AML-193 (cell line): ENCODE measurements at places on chromosomes 2 and 18.

DNA sequence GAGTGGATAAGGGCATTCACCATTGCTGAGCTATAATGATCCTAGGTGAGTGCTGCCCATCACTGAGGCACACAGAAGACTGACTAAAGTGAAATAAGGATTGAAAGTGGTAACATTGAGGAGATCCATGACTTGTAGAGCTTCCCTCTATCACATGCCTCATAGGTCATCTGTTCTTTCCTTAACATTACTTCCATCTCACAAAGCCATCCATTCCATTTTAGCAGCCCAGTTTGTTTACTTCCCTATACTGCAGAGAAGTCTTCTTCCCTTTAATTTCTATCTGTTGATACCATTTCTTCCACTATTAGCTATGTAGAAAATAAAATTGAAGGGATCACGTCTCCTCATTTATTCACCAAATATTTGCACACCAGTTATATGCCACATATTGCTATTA lies 32.1 kb downstream of the ME2 start:
- no peak for DNase-seq

GRCh38 chr2:10169053-10169578 lies 46.6 kb downstream of the RRM2 start:
- DNase-seq, result no peak

DNA sequence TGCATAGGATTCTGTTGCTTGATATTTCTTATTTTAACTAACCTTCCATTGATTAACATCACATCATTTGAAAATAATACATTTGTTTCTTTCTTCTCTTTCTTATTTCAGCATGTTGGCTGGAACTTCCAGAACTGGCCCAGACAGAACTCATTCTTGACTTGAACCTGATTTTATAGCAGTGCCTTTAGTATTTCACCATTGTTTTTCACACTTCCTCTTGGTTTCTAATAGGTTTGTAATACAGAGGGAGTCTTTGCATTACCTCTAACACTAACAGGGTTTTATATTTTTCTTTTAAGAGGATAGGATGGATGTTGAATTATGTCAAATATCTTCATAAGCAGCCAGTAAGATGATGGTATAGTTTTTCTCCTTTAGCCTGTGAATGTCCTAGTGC lies 39.2 kb downstream of the SEMA4F start:
- DNase-seq, result peak; percentile 22

DNA sequence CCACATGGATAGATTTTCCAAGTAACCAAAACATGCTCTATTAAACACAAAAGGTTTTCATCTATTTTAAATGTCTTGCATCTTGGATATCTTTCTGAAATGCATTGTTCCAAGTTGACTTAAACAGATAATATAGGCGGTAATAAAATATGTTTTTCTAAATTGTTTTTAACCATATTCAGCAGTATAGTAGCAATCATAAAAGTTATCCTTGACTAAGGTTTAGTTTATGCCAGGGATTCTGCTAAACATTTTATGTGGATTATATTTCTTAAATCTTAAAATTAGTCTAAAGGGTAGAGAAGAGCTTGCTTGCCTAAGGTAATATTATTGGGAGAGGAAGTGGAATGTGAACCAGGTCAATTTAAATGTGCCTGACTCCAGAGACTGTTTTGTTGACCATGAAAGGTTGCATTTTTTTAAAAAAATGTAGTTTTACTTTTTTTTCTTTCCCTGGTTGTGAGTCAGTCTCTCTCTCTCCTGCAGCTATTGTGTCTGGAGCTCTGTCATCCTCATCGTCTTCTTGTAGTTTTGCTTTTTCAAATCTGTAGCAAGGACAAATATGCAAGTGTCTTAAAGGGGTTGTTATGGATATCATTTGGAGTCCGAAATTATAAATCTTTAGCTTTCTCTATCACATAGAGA lies 309.1 kb upstream of the COL3A1 start:
- DNase-seq, result no peak

- DNase-seq, result no peak
These were observed 26.3 kb upstream of the EPG5 start for GRCh38 chr18:45993438-45993837.

DNA sequence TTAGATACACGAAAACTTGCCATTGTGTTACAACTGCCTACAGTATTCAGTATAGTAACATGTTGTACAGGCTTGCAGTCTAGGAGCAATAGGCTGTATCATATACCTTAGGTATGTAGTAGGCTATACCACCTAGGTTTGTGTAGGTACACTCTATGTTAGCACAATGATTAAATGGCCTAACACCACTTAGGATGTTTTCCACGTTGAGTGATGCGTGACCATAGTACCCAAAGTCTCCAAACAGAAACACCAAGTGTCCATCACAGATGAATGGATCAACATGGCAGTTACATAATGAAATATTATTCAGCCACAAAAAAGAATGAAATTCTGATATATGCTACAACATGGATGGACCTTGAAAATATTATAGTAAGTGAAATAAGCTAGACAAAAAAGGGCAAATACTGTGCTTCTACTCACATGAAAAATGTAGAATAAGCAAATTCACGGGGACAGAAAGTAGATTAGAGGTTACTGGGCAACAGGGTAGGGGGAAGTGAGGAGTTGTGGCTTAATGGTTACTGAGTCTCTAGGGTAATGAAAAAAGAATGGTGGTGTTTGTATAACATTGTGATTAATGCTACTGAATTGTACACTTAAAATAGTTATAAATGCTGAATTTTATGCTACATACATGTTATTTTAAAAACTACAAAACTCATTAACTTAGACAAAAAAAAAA lies 62.6 kb downstream of the TMEM131 start:
- no peak for DNase-seq

DNA sequence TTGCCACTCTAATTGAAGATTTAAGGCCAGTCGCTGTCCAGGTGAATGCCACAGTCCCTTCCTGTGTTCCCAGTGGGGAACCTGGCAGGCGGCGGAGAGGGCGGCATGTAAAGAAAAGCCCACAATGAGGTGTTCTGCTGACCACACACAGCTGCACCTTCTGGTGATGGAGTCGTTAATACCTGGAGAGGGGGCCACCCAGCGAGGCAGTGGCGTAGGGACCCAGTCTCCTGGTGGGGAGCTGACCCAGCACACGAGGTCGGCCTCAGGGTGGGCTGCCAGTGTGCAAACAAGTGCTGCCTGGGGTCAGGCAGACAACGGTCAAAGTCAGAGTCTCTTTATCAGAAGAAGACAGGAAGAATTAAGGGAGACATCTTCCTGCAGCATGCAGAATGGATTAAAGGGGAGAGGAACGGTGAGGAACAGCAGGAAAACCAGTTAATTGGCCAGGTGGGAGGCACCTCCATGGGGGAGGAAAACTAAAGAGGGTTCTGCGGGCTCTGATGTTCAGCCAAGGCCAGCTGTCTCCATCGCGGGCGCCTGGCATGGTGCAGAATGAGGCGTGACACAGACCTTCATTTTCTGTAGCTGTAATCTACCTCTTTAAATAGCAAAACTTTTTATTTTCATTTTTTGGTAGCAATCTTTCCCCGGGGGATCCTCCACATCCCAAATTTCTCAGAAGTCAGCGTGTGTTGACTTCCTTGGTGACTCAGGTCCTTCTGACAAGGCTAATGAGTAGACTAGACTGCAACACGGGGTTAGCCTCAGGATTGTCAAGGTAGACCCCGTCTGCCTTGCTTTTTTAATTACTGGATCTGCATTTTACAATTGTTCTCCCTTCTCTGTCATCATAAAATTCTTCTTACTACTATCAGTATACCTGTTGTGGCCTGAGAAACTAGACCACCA lies 78.3 kb downstream of the SMAD7 start:
- no peak for DNase-seq

GRCh38 chr2:118968042-118968441 lies 26.0 kb downstream of the MARCO start:
- peak; percentile 34 for DNase-seq

GRCh38 chr2:128412181-128412871 lies 93.7 kb upstream of the HS6ST1 start:
- no peak for DNase-seq

- DNase-seq, result no peak
These were observed 54.7 kb upstream of the ARL5A start for GRCh38 chr2:151882786-151883445.

DNA sequence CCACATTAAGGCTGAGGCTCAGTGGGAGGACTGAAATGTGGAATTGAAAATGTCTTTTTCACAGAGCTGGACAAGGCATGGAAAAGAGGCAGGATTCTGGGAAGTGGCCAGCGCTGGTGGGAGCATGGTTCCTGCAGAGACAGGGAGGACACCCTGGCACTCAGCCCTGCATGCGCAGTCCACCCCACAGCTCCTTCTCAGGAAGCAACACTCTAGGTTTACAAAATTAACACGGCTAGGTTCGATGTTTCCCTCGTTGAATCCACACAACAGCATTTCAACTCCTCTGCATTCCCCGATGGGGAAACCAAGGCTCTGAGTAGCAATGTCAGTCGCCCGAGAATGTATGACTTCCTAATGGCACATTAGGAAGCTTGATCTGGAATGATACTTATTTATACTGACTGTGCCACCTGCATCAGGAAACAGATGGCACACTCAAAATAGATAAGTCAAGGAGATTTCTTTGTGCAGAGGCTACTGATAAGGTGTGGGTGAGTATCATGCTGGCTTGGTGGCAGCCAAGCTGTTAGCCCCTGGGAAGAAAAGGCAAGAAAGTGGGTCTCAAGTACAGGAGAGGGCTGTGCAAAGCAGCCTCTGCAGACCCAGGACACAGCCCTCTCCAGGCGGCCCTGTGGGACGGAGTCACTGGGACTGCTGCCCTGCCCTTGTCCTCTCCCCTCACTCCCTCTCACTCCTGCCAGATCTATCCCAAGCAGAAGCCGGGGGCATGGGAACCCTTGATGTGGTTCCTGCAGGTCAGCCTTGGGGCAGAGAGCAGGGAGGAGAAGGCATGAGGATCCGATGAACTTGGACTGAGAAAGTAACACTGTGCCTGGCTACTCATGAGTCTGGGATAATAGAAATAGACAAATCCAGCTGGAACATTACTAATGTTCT lies 158.4 kb upstream of the FHL2 start:
- no peak for DNase-seq

DNA sequence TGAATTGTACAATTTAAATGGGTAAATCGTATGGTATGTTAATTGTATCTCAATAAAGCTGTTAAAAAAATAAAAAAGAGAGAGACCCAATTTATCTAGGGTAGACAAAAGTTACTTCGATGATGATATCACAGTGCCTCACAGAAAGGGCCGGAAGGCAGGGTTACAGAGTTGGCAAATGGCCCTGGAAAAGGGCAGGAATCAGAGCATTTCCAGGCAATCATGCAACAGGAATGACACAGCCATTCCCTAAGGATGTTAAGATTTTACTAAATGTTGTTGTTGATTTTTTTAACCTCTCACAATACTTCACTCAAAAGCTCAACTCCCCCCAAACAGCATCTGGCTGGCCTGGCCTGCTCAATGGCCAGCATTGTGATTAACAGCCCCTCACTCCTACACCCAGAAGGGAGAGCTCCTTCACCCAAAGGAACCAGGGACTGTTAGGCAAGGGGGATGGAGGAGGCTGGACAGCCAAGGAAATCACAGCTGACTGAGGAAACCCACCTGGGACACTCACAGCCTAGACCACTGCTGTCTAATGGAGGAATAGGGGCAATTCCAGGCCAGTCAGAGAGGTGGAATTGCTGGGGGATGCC lies 7.7 kb upstream of the SP100 start:
- no peak for DNase-seq

GRCh38 chr2:190088917-190089316 lies 26.4 kb upstream of the MSTN start:
- DNase-seq, result peak; percentile 40

- no peak for DNase-seq
These were observed 8.0 kb downstream of the NTSR2 start for GRCh38 chr2:11661891-11662435.

DNA sequence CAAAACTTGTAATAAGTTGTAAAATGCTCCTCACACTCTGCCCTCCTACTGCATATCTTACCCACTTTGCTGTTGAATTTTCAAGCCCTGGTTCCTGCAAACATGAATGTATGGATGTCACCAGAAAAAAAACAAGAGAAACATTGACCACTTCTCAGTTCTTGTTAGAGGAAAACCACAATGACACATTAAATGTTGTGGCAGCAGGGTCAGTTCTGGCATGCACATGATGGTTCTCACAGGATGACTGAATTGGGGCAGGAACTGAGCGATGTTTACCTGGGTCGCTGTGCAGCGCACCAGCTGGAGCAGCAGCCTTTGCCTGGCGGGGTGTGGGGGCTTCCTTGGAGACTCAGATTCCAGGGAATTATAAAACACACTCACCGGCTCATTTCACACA lies 14.0 kb upstream of the PRKCE start:
- DNase-seq, result peak; percentile 84

GRCh38 chr2:203238292-203238703 lies 520 bp upstream of the CYP20A1 start:
- no peak for DNase-seq

- DNase-seq, result peak; percentile 78
These were observed 4.7 kb downstream of the EPG5 start for GRCh38 chr18:45962461-45962860.

GRCh38 chr18:64031411-64031810 lies 61.5 kb downstream of the SERPINB8 start:
- no peak for DNase-seq

GRCh38 chr18:63132819-63133200 lies 186.8 kb downstream of the BCL2 start:
- DNase-seq, result no peak

- no peak for DNase-seq
These were observed 11.4 kb downstream of the ANKRD23 start for GRCh38 chr2:96832408-96832753.

DNA sequence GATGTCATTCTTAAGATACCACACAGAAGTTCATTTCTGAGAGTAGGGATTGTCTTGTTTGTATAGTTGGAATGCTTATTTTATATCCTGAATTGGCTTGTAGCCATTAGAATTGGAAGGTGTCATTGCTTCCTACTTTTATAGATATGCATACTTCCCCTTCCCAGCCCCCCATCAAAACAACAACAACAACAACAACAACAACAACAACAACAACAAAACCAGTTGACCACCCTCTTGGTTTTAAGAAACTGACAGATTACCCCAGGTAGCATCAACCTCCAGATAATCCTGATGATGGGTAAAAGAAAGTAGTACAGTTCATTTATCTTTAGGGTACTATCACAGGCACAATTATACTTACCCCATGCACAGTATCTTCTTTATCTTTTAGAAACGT lies 20.0 kb downstream of the PHLPP1 start:
- DNase-seq, result no peak
